Umbilical cord (tissue), 2 donors: ENCODE measurements at places on chromosomes 3 and 15. TPM values are rescaled to one million over a fixed set of nuclear protein-coding genes. Genes with fewer than 3 reads are reported as not detected.

The AMT gene
- total RNA-seq, result 13.5 TPM

The PLIN1 gene
- 2.2 TPM for total RNA-seq

The SMAD3 gene
- 11.1 TPM for total RNA-seq

The LACTB gene
- total RNA-seq, result 15.2 TPM

The CYP1A1 gene
- total RNA-seq, result 3.6 TPM

The ADIPOQ gene
- 3.9 TPM for total RNA-seq

The FGF7 gene
- 32.7 TPM for total RNA-seq

The ZCWPW2 gene
- total RNA-seq, result 2.9 TPM

The TLE3 gene
- 17.6 TPM for total RNA-seq

The CILP gene
- total RNA-seq, result 70.3 TPM

The C2CD4A gene
- 0.72 TPM for total RNA-seq

The LXN gene
- total RNA-seq, result 11.8 TPM

The KLHL40 gene
- not detected for total RNA-seq

The CP gene
- total RNA-seq, result 21.7 TPM

- DNase-seq, result peak; percentile 20
These were observed 114.1 kb downstream of the DCLK3 start for GRCh38 chr3:36650271-36650671.

DNA sequence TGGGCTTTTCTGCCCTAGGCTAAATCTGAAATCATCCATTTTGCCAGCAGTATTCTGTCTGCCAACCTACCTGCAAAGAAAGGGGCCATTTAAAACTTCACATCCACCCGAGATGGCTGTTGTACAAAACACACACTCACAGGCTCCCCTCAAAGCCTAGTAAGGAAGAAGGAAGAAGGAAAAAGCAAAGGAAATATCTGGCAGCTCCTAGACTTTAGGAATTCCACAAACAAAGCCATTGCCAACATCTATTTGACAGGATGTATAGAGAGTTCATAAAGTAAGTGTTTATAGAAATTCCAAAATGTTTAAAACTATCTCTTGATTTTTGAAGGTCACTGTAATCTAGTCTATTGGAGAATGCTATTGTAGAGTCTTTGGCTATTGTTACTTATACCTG, 91.9 kb upstream of the THBS1 start:
- DNase-seq, result no peak

- DNase-seq, result peak; percentile 39
These were observed 15.1 kb upstream of the ARHGAP31 start for GRCh38 chr3:119279101-119279554.

- DNase-seq, result no peak
These were observed 47.9 kb downstream of the OPA1 start for GRCh38 chr3:193640728-193641439.

- no peak for DNase-seq
These were observed 56.6 kb upstream of the TIPARP start for GRCh38 chr3:156617781-156618180.

DNA sequence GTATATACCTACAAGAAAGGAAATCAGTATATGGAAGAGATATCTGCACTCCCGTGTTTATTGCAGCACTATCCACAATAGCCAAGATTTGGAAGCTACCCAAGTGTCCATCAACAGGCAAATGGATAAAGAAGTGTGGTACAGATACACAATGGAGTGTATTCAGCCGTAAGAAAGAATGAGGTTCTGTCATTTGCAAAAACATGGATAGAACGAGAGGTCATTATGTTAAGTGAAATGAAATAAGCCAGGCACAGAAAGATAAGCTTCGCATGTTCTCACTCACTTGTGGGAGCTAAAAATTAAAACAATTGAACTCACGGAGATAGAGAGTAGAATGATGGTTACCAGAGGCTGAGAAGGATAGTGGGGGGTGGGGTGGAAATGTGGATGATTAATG, 53.1 kb downstream of the FAM81A start:
- DNase-seq, result no peak

DNA sequence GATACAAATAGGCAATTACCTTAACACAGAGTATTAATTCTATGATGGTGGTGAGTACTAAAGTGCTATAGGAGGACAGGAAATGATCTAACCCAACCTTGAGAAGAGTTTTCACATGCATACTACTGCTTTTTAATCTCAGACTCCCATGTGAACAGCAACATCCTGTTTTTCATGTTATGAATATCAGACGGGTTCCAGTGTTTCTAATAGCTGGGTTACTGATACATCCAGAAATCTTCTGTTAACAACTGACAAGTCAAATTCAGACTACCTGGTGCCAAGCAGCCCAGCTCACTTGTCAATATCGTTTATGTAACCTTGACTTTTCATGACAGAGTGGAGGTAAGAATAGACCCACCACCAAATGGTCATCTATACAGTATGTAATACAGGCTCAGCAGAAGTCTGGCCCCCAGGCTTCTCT, 220.2 kb upstream of the COL8A1 start:
- no peak for DNase-seq

- DNase-seq, result peak; percentile 60
These were observed 4.7 kb upstream of the COPB2 start for GRCh38 chr3:139394116-139394515.

GRCh38 chr3:32780071-32780734, 37.6 kb upstream of the TRIM71 start:
- DNase-seq, result no peak

DNA sequence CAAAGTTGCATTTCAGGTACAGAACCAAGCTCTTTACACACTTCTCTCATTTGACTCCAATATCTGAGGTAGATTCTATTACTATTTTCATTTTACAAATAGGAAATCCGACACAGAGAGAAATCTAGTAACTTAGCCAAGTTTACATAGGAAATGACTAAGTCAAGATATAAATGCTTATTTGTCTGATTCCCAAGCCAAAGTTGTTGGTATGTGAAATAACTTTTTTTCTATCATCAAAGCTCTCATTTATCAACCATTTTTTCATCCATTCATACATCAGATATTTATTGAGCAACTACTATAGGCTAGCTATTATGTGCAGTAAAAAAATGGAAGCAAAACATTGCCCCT, 89.2 kb upstream of the MITF start:
- no peak for DNase-seq

GRCh38 chr3:52321481-52321880, 5.4 kb downstream of the DNAH1 start:
- DNase-seq, result no peak

DNA sequence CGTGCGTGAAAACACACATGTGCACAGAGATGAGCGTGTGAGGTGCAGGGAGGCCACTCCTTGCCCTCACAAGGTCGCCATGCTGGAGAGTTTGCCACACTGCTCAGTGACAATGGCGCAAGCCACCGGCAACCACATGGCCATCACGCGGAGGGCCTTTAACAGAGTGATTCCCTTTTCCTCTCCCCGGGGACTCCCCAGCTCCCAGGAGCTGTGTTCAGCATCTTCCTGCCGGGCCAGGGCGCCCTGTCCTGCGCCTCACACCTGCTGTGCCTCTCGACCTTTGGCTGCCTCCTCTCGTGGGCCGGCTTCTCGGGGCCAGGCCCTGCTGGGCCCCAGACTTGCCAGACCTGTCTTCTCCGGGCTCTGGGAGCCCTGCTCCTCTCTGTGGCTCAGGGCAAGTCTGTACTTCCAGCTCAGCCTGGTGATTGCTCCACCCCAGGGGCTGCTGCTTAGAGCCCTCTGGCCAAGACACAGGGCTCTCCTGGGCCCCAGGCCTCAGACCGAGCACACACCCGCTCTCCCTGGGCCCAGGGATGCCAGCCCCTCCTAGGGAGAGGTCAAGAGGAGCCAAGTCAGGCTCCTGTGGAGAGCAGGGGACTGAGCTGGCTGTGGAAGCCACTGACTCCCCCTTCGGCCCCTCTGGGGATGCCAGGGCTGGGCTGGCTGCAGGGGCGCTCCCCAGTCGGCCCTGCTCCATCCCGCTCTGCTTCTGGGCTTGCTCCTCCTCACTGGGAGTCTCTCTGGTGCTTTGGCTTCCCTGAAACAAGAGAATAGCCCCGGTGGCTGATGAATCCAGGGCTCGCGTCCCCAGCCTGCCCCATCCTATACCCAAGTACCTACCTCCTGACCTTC, 5.6 kb downstream of the CCDC9B start:
- no peak for DNase-seq

- no peak for DNase-seq
These were observed 483.0 kb upstream of the AGTR1 start for GRCh38 chr3:148214705-148215104.

GRCh38 chr3:12620729-12621128, 43.2 kb downstream of the RAF1 start:
- no peak for DNase-seq

DNA sequence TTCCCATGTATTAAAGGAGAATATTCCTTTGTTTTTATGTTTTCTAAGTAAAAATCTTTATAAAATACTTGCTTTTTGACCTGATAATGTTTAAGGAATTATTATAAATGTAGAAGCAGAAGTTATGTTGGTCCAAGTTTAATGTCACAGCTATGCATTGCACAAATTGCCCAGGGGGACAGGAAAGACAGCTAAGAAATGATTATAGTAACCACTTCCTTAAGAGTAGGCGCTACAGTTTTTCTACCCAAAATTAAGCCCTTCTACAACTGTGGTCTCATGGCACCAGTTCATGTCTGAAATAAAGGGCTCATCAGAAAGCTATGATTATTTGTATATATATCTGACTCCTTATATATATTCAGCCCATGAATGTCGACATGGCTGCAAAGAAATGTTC, 176.4 kb downstream of the GBE1 start:
- no peak for DNase-seq

GRCh38 chr15:94366781-94367180, 135.4 kb downstream of the MCTP2 start:
- DNase-seq, result no peak

DNA sequence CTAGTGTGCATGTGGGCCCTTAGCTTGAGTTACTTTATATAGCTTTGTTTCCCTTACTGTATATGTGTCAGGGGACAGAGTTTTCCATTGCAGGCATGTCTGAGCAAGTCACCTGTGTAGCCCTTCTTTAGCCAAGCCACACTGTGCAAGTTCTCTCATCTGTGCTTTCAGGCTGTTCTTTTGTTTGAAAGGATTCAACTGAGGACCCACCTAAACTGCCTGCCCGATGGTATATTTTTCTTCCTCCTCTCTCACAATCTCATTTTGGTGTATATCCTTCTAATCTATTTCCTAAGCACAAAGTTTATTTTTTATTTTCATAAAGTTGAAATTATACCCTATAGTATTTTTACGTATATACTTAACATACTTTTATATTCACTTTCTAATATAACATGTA, 260.1 kb upstream of the ARL6 start:
- no peak for DNase-seq

GRCh38 chr15:68010361-68011153, 43.6 kb upstream of the PIAS1 start:
- DNase-seq, result no peak

GRCh38 chr3:52429031-52429430, 15.9 kb downstream of the SEMA3G start:
- no peak for DNase-seq

DNA sequence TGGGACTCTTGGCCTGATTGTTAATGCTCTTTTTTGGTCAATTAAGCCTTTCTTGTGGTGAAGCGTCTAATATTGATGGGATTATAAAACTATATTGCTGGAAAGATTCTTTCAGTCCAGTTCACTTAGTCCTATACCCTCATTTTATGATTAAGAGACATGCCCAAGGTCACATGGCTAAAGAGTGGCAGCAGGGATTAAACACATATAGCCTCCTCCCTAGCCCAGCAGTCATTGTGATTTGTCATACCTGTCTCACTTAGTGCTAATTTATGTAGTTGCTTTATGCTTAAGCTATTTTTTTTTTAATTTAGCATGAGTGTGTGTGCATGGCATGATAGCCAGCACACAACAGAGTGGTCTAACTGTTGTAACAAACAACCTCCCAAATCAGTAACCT, 9.5 kb downstream of the PARP14 start:
- no peak for DNase-seq

DNA sequence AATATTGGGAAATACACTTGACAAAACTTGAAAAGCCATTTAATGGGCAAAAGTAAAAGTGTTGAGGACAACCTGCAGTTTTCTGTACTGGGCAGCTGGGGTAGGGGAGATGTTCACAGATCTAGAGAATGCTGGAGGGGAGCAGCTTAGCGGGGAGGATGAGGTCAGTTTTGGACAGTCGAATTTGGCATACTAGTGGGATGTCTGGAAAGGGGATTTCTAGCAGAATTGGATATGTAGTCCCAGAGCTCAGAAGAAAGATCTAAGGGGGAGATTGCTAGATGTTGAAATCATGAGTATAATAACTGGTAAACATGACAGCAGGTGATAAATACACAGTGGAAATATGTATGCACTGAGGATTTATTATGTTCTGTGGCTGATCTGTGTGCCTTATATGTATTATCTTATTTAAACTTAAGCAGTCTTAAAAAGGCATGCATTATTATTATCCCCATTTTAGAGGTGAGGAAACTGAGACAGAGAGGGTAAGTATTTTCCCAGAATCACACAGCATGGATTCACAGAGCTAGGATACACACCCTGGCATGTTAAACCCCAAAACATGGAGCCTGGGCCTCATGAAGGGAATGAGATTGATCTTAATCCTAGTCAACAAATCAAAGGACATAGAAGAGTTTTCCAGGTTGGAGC, 42.7 kb downstream of the TLNRD1 start:
- DNase-seq, result no peak

- peak; percentile 90 for DNase-seq
These were observed 80.0 kb downstream of the SQOR start for GRCh38 chr15:45714590-45715488.

DNA sequence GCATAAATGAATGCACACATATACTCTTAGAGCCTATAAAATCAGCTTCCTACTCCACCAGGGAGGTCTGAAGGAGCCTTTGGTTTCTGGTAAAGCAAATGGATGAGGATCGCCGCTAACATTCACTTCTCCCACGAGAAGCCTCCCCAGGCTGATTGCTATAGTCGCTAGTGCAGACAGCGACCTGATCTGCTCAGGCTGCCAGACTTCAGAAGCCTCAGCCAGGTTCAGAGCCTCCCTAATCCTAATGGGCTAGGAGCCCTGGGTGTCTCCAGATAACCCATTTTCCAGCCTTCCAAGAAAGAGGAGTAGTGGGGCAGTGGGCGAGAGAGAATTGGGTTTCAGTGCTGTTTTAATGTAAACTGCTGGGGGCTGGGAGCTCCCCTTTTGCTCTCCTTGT, 35.4 kb downstream of the TPM1 start:
- peak; percentile 60 for DNase-seq

- DNase-seq, result peak; percentile 54
These were observed 64.3 kb downstream of the NCEH1 start for GRCh38 chr3:172646439-172647015.

GRCh38 chr3:81425198-81425868, 336.1 kb downstream of the GBE1 start:
- no peak for DNase-seq

GRCh38 chr3:177405191-177405672, 207.9 kb upstream of the TBL1XR1 start:
- no peak for DNase-seq

DNA sequence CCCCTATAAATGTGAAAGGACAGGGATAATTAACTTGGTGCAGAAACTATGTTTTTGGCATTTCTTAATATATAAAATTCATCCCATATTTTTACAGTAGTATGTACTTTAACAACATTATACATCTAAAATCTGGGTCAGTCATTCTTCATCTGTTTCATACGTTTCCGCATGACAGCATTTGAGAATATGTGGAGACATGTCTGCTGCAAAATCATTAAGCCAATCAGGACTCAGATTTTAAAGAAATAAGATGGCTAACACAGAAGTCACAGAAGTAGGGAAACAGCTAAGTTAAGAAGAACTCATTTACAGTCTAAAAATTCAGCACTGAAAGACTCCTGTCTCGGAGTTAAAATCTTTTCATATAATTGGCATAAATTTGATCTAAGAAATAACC, 200.4 kb downstream of the TAFA4 start:
- DNase-seq, result no peak

- DNase-seq, result no peak
These were observed 20.4 kb downstream of the COLQ start for GRCh38 chr3:15501126-15501525.
